Suprapubic skin (tissue), 4 donors: ENCODE measurements at places on chromosomes 16 and 17.

GRCh38 chr16:85171004-85171758 is 58.9 kb upstream of the CIBAR2 start:
- no peak for DNase-seq

GRCh38 chr16:66409156-66409555 is 17.9 kb upstream of the BEAN1 start:
- DNase-seq, result no peak

DNA sequence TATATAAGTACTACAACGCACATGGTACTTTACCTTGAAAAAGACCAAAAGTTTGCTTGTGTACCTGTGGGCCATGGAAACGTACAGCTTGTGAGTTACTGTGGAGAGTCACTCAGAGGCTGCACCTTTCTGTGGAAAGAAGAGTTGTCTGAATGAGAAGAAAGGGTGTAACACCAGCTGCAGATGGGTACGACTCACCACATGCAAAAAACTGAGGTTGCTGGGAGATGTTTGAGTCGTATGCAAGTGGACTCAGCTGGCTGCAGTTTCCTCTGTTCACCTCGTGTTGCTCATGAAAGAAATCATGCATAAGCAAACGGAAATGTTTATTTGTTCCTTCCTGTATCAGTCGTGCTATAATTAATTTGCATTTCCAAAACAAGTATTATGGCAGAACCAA is 22.4 kb upstream of the DYNLRB2 start:
- no peak for DNase-seq

DNA sequence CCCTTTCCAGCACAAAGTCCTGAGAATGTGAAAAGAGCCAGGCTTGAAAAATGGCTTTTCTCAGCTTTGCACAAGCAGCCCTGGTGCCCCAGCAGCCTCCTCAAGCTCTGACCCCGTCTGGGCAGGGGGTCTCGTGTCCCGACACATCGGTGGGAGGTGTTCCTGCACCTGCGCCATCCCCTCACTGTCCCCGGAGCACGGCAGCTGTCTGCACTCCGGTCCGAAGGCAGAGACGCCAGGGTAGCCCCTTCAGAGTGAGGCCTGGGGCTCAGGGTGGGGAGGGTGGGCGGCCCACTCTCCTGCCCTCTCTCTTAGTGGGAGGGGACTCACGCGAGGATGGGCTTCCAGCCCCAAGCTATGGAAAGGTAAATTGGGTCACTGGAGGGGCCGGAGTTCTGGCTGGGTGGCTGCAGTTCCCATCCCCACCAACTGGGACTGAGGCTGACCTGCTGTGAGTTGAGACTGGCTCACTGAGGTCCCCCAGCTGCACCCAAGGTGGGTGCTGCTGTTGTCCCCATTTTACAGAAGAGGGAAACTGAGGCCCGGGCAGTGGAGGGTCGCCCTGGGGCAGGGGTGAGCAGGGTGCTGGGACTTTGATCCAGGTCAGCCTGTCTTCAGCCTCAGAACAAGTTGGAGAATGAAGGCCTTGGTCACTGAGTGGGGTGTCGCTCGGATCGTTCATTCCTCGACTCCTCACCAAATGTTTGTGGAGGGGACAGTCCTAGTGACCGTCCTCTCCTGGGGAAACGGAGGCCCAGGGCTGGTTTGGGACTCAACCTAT is 2.3 kb upstream of the BAIAP3 start:
- no peak for DNase-seq

DNA sequence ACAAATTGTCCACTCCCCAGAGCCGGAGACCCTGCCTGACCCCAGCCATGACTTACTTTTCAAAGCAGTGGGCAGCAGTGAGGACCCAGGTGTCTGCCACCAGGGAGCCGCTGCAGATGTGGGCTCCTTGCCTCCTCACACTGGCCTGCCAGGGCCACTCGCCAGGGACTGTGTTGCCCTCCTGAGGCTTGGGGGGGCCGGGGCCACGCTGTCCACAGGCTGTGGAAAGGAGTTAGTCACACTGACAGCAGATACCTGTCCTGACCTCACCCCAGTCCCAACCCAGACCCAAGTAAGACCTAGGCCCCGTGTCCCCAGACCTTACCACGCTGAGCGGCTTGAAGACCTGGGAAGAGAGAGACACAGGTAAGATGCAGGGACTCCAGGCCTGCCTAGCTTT is 1.3 kb downstream of the PRSS53 start:
- peak; percentile 64 for DNase-seq
